Non-pigmented ciliary epithelial cell (primary cell): ENCODE measurements at places on chromosomes 3 and 15.

GRCh38 chr3:3772920-3773319, 26.3 kb upstream of the LRRN1 start:
- no peak for DNase-seq

DNA sequence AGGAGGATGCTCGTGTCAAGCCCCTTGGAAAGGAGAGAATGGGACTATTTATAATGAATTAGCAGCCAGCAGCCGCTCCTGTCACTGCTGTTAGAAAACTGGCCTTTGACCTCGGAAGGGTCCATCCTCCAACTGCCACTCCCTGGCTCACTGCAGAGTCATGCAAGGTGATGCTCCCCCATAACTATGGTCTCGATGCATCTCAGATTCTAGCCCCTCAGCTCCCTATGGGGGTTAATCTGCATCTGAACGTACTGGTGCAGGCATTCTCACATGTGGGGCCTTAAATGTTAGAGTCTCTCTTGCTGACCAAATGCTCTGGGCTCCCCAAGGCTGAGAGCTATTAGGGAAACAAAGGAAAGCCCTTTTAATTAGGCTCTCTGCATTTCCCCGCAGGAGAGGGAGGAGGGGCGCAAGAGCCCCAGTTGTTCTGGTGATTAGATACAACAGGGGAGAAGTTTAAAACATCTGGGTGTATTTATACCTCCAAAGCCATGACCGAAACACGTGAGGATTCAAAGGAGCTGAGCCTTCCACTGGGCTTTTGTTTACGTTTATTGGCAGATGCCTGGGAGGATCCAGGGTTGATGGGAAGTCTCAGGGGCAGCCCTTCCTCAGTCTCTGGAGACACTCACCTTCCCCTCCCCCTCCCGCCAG, 182.5 kb downstream of the OPA1 start:
- DNase-seq: no peak

DNA sequence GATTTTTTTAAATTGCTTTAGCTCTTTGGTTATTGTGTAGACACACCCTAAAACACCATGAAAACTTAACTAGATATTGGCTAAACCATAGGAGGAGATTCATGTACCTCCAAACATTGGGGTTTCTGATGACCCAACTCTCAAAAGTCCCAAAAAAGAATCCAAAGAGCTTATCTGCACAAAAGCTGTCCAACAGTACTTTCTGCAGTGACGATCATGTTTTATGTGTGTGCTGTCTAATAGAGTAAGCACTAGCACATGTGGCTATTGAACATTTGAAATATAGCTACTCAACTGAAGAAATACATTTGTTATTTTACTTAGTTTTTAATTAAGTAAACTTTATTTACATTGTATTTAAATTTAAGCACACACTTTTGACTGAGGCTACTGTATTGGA, 818.2 kb upstream of the LMCD1 start:
- no peak for DNase-seq

- DNase-seq: peak; percentile 69
These were observed 24.7 kb upstream of the MCTP2 start for GRCh38 chr15:94206463-94207167.

- no peak for DNase-seq
These were observed 22.4 kb upstream of the SRP14 start for GRCh38 chr15:40061212-40061901.
